ENCODE measurements at places on chromosomes 7 and 10.

GRCh38 chr10:83666762-83667161 is 472.5 kb upstream of the GHITM start:
- peak; percentile 58 for DNase-seq
- H3K36me3 ChIP-seq, result no peaks in the 10 kb centered on the region
- peaks cover 4% of the 10 kb centered on the region for H3K4me1 ChIP-seq
- H3K27me3 ChIP-seq, result no peaks in the 10 kb centered on the region

- H3K27ac ChIP-seq, result no peak overlapping the region
- H3K4me3 ChIP-seq, result no peak overlapping the region
- H3K4me1 ChIP-seq, result no peaks in the 10 kb centered on the region
These were observed 536.5 kb upstream of the MGMT start for GRCh38 chr10:128930515-128930914.

- H3K4me1 ChIP-seq, result peaks cover 8% of the 10 kb centered on the region
- no peak overlapping the region for H3K27ac ChIP-seq
- H3K4me3 ChIP-seq, result no peak overlapping the region
- no peaks in the 10 kb centered on the region for H3K27me3 ChIP-seq
- DNase-seq, result no peak
These were observed 12.6 kb downstream of the USP6NL start for GRCh38 chr10:11598712-11599397.

DNA sequence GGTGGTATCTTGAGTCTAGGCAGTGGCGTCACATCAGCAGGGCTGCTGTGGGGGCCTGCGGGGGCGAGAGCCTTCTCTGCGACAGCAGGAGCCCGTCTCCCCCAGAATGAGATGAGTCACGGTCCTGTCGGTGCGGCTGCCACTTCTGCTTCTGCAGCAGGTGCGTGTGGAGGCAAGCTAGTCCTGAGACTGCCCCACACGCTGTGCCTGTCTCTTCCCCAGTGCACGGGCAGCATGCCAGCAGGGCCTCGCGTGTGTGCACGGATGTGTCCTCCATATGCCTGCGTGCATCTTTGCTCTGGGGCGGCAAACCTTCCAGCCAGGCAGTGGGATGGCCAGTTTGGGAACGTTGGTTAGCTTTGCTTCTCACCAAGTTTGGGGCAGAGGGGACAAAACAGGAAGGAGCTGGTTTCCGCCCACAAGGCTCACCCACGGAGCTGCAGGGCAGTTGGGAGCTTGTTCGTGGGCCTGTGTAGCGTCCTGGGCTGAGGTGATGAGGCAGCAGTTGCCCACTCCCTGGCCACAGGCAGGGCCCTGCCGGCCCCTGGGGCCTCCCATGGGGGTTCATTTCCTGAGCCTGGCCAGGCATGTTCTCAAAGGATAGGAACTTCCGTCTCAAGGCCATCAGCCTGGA is 60.8 kb upstream of the PPIF start:
- H3K4me1 ChIP-seq, result peaks cover 40% of the 10 kb centered on the region
- H3K4me3 ChIP-seq, result no peak overlapping the region
- no peak for DNase-seq
- H3K36me3 ChIP-seq, result peaks cover 17% of the 10 kb centered on the region
